ENCODE measurements at places on chromosomes 12 and 14.

DNA sequence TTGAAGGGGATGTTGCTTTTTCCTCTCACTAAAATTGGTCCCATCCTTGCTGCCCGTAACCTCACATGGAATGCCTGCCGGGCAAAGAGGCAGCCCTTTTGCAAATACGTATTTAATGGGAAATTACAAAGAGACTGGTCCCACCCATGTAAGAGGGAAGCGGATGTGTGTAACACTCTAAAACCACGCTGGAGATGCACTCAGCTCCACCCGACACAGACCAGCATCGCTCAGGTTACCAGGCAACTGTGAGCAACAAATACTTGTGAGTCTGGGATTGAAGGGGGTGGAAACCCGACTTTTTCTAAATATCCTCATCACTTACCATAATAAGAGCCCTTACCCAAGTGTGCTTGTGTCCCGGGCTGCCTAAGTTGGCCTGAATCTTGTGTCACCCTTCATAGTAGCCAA lies 47.7 kb downstream of the ELK3 start:
- DNase-seq = peak; percentile 48

DNA sequence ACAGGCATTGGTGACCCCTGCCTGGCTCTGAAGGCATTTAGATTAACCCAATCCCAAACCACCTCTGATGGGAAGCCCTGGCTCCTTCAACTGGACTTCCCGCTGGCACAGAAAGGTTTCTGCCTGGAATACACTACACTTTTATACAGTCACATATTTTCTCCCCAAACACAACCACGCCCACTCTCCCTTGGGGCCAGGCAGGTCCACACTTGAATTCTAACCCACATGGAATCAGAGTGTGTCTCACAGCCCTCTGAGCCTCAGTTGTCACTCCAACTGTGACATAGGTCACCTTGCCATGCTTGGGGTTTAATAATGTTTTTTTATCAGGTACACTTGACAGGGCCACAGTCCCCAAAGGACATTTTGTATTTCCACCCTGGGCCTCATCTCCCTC lies 368.6 kb downstream of the BCL11B start:
- no peak for DNase-seq

GRCh38 chr12:12882288-12882687 lies 9.1 kb upstream of the GPRC5A start:
- no peak for DNase-seq

DNA sequence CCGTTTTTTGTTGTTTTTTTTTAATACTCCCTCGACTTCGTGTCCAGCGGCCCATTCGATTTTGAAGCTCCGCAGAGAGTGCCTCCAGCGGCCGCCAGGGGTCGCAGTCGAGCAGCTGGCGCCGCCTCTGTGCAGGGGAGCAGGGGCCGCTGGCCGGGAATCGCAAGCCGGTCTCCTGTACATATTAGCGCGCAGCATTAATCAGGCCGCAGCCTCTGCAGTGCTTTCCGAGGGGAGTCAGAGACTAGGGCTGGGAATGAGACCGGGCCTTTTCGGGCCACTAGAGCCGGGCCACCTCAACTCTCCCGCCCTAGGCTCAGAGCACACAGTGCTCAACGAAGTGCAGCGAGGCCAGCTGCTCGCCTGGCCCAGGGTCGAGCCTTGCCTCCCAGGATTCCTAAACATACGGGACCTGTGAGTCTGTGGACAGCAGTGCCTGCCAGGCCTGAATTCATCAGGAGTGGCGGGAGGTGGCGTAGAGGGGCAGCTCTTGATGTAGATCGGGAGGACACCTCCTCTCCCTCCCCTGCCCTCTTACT lies 81.8 kb downstream of the EMP1 start:
- peak; percentile 78 for DNase-seq

- DNase-seq = no peak
Observed at GRCh38 chr12:121326996-121327674, 25.1 kb downstream of the ANAPC5 start.

GRCh38 chr12:42260518-42260917 lies 22.5 kb upstream of the YAF2 start:
- DNase-seq = no peak

Data from activated T-cell treated with anti-CD3 and anti-CD28 coated beads, Interleukin-2, amount 50 U/mL, for 48 hours (primary cell).